Activated CD8-positive, alpha-beta memory T cell treated with anti-CD3 and anti-CD28 coated beads, Interleukin-2, amount 10 ng/mL, durations not matched to agents 7 days and 5 days (primary cell): ENCODE measurements at places on chromosomes 16 and 17. TPM values are rescaled to one million over a fixed set of nuclear protein-coding genes. Genes with fewer than 3 reads are reported as not detected.

The APOBR gene
- 28.0 TPM for total RNA-seq

The PIPOX gene
- 2.2 TPM for total RNA-seq

The NGFR gene
- 0.20 TPM for total RNA-seq

The ORMDL3 gene
- 131 TPM for total RNA-seq

The NOG gene
- total RNA-seq: not detected

The GAST gene
- total RNA-seq: not detected

The SLC13A2 gene
- total RNA-seq: not detected

The SLC26A11 gene
- 8.6 TPM for total RNA-seq

The GPATCH8 gene
- total RNA-seq: 46.1 TPM

The KLHL11 gene
- total RNA-seq: 16.4 TPM

The IFI35 gene
- total RNA-seq: 125 TPM

The TPSG1 gene
- total RNA-seq: not detected

The SLC5A11 gene
- total RNA-seq: not detected

The KCNAB3 gene
- 6.6 TPM for total RNA-seq

The QPRT gene
- 15.7 TPM for total RNA-seq

The MYCBPAP gene
- total RNA-seq: 6.7 TPM

The FASN gene
- total RNA-seq: 229 TPM

The HP gene
- not detected for total RNA-seq

The TUBB3 gene
- total RNA-seq: 3.6 TPM

The NOTUM gene
- total RNA-seq: not detected

The FSCN2 gene
- total RNA-seq: 0.41 TPM

The PTX4 gene
- total RNA-seq: not detected

The OR4D1 gene
- 0.29 TPM for total RNA-seq

The CA7 gene
- total RNA-seq: not detected

The GLIS2 gene
- 0.55 TPM for total RNA-seq

The TIMP2 gene
- 2.9 TPM for total RNA-seq

The SLC43A2 gene
- total RNA-seq: 1.3 TPM

The MARVELD3 gene
- not detected for total RNA-seq

The SPN gene
- total RNA-seq: 351 TPM

The SEZ6L2 gene
- total RNA-seq: 0.09 TPM

The MEAK7 gene
- 73.9 TPM for total RNA-seq

The CLEC19A gene
- total RNA-seq: not detected

The ABCA10 gene
- total RNA-seq: 0.33 TPM

The WNT9B gene
- not detected for total RNA-seq

The IL17C gene
- not detected for total RNA-seq

The SSTR5 gene
- total RNA-seq: not detected

The ST6GALNAC2 gene
- not detected for total RNA-seq

The IRF8 gene
- total RNA-seq: 8.4 TPM

The PRR35 gene
- total RNA-seq: not detected

The AHSP gene
- total RNA-seq: not detected

The NXPH3 gene
- total RNA-seq: not detected

The NTN3 gene
- total RNA-seq: not detected

The HID1 gene
- total RNA-seq: not detected

The C16orf74 gene
- 0.23 TPM for total RNA-seq

The PKMYT1 gene
- total RNA-seq: 199 TPM

The DPEP3 gene
- not detected for total RNA-seq

The PRSS22 gene
- total RNA-seq: not detected

The CARD14 gene
- total RNA-seq: not detected

The IGFALS gene
- not detected for total RNA-seq

The CCL1 gene
- total RNA-seq: 0.73 TPM

The RNF222 gene
- total RNA-seq: 0.12 TPM

The CACNG3 gene
- not detected for total RNA-seq

The BRIP1 gene
- total RNA-seq: 30.6 TPM

The TOP2A gene
- 347 TPM for total RNA-seq

The CDRT15 gene
- not detected for total RNA-seq

The NFATC3 gene
- 183 TPM for total RNA-seq

The ZNF469 gene
- 0.84 TPM for total RNA-seq

The MARCHF10 gene
- total RNA-seq: not detected
